Left renal pelvis (tissue), 4 donors: ENCODE measurements at places on chromosomes 3 and 15.
A peak's percentile ranks its signal among the peaks of the same experiment; 100 is the strongest.

DNA sequence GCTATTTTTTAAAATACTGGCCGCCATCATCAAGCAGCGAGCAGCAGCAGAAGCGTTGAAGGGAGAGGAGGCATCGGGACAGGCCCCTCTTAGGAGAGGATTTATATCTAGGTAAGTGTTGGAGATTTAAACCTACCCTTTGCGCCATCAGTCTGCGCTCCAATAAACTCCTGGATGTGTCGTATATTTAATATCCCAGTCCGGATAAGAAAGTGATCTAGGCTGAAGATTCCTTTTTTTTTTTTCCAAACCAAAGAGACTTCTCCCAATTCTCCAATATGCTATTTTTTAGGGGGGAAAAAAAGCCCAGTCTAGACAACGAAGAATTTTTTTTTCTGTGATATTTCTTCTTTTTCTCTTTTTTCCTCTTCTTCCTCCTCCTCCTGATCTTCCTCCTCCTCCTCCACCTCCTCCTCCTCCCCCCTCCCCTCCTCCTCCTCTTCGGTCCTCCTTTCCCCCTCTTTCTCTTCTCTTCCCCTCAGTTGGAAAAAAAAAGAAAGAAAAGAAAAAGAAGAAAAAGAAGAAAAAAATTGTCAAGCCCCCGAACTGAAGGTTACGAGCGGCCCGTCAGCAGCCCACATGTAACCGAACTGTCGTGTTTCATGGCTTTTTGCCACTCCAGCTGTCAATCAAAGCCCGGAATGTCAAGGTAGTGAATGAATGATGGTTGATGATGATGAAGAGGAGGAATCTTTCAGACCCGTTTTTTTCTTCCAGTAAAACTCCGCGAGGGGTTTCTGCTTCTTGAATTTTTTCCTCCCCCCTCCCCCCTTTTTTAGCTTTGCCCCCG is 835 bp downstream of the MEIS2 start:
- no peak for DNase-seq

DNA sequence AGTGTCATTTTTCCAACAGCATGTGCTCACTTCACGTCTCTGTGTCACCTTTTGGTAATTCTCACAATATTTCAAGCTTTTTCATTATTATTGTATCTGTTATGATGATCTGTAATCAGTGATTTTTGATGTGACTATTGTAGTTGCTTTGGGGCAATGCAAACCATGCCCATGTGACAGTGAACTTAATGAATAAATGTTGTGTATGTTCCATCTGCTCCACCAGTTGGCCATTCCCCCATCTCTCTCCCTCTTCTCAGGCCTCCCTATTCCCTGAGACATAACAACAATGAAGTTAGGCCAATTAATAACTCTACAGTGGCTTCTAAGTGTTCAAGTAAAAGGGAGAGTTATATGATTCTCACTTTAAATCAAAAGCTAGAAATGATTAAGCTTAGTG is 32.5 kb upstream of the TBC1D23 start:
- no peak for DNase-seq

GRCh38 chr3:33807191-33807590 is 8.8 kb downstream of the PDCD6IP start:
- DNase-seq, result no peak

GRCh38 chr3:138456961-138457862 is 22.8 kb downstream of the ESYT3 start:
- DNase-seq, result no peak

DNA sequence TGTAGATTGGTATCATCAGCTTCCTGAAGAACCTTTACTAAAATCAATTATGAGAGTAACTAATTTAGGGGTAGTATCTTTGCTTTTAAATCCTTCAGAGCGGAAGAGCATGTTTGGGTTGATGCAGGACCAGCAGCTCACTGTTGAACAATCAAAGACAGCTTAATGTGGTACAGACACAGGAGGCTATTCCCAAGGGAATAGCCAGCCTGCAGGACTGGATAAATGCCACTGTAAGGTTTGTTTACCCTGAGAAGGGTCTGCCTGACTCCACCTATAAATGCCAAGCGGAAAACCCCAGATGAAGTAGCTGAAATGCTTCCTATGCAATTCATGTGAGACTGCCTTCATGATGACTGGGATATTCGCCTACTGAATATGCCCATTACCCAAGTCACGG is 16.0 kb upstream of the STAC start:
- DNase-seq, result no peak

- no peak for DNase-seq
These were observed 172.0 kb downstream of the ITPR1 start for GRCh38 chr3:4665197-4665596.

GRCh38 chr15:96117270-96117669 is 213.2 kb upstream of the NR2F2 start:
- no peak for DNase-seq

- no peak for DNase-seq
These were observed 34.1 kb upstream of the LIMD1 start for GRCh38 chr3:45560281-45560971.

GRCh38 chr3:9149566-9149965 is 99.9 kb downstream of the SRGAP3 start:
- DNase-seq, result no peak

- DNase-seq, result no peak
These were observed 15.5 kb downstream of the TRIM59 start for GRCh38 chr3:160434071-160434470.

GRCh38 chr3:179151474-179151873 is 3.3 kb downstream of the PIK3CA start:
- no peak for DNase-seq

DNA sequence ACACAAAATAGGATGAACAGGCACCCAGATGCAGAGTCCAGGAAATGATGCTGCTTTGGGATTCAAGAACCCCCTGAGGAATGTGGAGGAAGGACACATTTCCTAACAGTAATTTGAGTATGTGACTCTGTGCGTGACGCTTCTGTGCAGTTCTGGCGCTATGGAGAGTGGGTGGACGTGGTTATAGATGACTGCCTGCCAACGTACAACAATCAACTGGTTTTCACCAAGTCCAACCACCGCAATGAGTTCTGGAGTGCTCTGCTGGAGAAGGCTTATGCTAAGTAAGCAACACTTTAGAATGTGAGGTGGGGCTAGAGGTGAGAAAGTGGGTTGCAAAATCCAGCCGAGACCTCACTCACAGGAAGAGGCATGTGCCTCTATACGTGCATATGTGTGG is 28.3 kb downstream of the CAPN3 start:
- no peak for DNase-seq

DNA sequence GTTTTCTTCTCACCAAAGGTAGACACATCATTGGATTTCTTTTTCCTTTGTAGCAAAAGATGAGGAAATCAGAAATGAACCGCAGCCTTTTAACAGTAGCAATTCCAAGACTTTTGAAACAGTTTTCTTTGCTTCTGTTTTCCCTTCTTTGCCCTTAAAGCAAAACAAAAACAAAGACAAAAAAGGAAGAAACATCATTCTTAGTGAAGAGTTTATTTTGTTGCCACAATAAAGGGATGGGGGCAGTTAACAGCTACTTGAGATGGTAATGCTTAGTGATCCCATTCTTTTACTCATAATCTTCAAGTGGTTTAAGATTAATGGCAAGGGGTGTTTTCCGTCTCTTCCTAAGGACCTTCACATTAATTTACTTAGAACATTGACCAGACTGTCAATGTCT is 218.8 kb downstream of the MEIS2 start:
- no peak for DNase-seq

DNA sequence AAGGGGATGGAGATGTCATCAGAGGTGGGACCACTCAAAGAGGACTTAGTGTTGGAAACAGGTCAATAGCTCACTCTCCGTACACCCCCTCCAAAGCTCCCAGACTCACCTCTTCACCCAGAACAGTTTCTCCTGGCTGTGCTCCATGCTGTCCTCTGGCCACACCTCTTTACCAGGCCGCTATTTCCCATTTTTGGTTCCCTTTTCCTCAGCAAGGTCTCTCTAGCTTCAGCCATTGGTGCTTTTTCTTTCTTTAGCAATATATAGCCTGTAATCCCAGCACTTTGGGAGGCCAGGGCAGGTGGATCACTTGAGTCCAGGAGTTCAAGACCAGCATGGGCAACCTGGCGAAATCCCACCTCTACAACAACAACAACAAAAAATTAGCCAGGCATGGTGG is 123.6 kb upstream of the SMAD3 start:
- DNase-seq, result no peak

DNA sequence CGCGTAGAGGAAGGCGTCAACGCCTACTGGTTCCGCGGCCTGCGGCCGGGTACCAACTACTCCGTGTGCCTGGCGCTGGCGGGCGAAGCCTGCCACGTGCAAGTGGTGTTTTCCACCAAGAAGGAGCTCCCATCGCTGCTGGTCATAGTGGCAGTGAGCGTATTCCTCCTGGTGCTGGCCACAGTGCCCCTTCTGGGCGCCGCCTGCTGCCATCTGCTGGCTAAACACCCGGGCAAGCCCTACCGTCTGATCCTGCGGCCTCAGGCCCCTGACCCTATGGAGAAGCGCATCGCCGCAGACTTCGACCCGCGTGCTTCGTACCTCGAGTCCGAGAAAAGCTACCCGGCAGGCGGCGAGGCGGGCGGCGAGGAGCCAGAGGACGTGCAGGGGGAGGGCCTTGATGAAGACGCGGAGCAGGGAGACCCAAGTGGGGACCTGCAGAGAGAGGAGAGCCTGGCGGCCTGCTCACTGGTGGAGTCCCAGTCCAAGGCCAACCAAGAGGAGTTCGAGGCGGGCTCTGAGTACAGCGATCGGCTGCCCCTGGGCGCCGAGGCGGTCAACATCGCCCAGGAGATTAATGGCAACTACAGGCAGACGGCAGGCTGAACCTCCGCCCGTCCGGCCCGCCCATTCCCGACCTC is 4.1 kb downstream of the ISLR2 start:
- no peak for DNase-seq

DNA sequence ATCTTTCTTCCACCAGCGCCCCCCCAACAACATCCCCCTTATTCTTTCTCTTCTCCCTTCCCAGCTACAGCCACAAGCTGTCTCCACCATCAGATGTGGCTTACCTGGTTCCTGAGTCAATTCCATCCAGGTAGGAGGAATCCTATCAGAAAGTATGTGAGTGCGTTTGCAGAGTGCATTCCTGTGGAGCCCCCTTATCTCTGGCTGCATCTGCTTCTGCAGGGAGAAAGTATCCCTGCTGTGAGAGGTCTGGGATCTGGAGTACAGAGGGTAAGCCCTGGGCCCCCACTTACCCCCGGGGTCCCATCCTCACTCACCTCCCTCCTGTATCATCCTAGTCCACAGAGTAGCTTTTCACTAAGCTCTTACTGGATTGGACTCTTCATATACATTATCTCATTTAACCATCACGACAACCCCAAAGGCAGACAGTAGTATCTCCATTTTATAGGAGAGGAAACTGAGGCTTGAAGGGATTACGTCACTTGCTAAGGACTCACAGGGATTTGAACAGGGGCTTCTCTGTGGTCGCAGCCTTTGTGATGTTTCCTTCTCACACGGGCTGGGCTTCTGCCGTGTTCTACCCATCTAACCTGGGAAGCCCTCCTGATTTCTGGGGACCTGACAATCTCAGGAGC is 22.2 kb upstream of the MAGEF1 start:
- no peak for DNase-seq

DNA sequence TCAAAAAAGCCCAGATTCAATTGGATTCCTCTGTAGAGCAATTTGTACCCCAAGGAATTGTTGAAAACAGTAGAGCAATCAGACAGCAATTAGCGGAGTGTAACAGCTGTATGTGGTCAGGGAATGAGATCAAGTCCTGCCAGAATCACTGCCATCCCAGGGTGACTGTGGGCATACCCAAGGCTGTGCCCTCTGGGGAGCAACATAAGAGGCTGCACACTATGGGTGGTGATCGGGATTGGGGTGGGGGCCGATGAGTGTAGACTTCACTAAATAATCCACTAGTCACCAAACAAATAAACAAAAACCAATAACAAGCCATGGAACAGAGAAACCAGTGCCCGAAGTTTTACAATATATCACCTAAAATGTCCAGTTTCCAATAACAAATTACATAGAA is 12.1 kb upstream of the ELP6 start:
- no peak for DNase-seq

DNA sequence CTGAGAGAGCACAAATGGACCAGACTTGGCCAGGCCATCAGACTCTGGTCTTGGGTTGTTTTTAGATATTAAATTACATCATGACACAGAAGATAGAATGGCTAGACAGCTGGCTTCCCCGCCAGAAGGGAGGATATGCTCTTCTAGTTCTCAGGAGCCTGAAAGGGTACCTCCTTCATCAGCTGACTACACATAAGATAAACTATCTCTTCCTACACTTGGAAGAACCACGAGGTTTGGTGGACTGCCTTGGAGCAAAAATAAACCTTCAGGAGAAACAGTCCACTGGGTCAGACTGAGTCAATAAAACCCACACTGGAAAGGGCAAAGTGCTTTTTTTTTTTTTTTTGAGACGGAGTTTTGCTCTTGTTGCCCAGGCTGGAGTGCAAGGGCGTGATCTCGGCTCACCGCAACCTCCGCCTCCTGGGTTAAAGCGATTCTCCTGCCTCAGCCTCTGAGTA is 26.3 kb upstream of the DYNC1LI1 start:
- peak; percentile 51 for DNase-seq

DNA sequence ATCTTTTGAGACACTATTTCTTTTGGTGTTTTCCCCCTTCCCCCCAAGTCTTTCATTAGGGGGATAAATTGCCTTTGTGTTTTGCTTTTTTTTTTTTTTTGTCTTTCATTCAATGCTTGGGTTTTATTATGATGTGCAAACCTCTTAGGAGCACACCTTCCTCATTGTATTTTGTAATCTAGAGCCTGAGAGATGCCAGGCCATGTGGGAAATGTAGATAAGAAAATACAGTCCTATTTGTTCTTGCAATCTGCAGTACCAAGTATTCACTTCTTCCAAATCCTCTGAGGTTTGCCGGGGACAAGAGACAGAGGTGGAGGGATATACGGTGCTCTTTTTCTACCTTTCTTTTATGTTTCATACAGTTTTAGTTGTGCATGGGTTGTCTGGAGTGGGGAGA is 66.7 kb downstream of the LARS2 start:
- no peak for DNase-seq

DNA sequence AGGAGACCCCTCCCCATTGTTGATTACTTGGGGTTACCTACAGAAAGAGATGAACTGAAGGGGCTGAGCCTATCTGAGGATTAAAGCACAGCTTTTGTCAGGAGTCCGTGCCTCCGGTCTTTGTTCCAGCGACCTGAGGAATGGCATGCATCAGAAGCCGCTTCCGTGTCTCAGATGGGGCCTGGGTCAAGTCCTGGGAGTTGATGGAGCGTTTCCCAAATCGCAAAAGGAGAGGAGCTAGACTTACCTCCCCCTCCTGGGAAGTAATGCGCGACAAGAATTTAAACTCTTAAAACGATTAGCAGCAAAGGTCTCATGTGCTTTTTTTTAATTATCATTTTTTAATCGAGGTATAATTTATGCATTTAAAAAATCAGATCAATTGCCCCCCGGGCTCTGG is 983 bp upstream of the ALDH1A3 start:
- DNase-seq, result no peak

GRCh38 chr3:76131396-76132153 is 346.2 kb upstream of the ZNF717 start:
- DNase-seq, result no peak

GRCh38 chr3:127889461-127889863 is 25.6 kb upstream of the KBTBD12 start:
- no peak for DNase-seq

GRCh38 chr15:25183581-25184251 is 228.9 kb downstream of the SNRPN start:
- DNase-seq, result no peak

- no peak for DNase-seq
These were observed 3.4 kb upstream of the RFTN1 start for GRCh38 chr3:16516695-16517481.

- DNase-seq, result no peak
These were observed 428.1 kb downstream of the ROBO2 start for GRCh38 chr3:77467702-77468625.
